ENCODE measurements at places on chromosomes 7 and 10.

DNA sequence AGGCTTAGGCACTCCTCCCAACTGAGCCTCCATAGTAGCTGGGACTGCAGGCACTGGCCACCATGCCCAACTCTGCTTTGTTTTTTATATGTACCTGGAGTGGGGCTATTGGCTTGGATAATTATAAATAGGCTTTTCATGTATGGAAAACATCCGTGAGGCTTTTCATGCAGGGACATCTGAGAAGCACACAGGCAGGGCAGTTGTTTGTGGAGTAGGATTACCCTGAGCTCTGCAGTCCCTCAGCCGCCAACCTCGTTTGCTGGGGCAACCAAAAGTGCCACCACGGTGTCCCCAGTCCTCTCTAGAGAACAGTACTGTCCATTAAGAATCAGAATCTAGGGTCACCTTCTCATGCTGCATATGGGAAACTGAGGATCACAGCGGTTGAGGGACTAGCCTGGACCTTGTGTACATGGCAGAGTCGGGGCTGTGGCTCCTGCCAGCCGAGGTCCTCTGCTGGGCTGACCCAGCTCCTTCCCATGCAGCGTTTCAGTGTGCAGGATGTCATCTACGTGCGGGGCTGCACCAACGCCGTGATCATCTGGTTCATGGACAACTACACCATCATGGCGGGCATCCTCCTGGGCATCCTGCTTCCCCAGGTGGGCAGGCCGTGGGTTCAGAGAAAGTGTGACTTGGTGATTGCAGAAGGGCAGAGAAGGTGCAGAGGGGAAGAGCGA is 54.5 kb downstream of the TSPAN15 start:
- no peak for DNase-seq

DNA sequence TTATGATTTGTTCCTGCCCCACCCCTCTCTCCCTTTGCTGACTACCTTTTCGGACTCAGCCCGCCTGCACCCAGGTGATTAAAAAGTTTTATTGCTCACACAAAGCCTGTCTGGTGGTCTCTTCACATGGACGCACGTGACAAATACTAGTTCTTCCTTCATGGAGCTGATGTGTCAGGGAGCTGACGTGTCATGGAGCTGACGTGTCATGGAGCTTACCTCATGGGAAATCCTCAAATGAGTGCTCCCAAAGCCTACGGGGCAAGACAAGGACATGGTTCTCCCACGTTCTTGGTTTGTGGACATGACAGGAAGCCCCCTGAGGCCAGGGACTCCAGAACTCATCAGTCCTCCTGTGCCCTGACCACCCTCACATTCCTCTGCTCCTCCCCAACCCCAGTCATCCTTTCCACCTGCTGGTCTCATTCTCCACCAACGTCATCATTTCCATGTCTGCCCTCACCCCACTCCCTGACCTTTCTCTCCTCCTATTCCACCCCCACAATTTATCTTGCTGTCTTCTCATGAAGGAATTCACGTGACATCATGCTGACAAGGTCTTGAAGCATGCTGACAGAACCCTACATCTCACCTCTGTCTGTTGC is 261.3 kb downstream of the TCERG1L start:
- DNase-seq = no peak

DNA sequence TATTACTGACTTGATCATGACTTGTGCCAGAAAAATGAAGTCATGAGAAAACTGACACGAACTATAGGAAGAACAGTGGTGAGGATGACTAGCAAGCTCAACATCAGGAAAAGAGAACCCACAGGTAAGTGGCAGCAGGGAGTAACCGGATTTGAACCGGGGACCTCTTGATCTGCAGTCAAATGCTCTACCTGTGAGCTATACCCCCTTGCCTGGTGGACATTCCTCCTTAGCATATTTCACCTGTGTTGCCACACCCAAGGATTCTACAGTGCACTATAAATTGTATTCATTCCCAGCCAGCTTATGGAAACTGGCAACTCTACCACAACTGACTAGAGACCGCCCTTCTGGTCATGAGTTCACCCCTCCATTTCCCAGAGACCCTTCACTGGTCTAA is 97.5 kb upstream of the ZNF746 start:
- no peak for DNase-seq

- DNase-seq = no peak
These were observed 46.3 kb downstream of the PHYHIPL start for GRCh38 chr10:59222788-59223187.

GRCh38 chr10:89217057-89217990 is 10.2 kb upstream of the CH25H start:
- DNase-seq = peak; percentile 51

- no peak for DNase-seq
These were observed 79.1 kb downstream of the SUGCT start for GRCh38 chr7:40213856-40214255.

- no peak for DNase-seq
These were observed 139.3 kb downstream of the GLI3 start for GRCh38 chr7:42097752-42098151.

DNA sequence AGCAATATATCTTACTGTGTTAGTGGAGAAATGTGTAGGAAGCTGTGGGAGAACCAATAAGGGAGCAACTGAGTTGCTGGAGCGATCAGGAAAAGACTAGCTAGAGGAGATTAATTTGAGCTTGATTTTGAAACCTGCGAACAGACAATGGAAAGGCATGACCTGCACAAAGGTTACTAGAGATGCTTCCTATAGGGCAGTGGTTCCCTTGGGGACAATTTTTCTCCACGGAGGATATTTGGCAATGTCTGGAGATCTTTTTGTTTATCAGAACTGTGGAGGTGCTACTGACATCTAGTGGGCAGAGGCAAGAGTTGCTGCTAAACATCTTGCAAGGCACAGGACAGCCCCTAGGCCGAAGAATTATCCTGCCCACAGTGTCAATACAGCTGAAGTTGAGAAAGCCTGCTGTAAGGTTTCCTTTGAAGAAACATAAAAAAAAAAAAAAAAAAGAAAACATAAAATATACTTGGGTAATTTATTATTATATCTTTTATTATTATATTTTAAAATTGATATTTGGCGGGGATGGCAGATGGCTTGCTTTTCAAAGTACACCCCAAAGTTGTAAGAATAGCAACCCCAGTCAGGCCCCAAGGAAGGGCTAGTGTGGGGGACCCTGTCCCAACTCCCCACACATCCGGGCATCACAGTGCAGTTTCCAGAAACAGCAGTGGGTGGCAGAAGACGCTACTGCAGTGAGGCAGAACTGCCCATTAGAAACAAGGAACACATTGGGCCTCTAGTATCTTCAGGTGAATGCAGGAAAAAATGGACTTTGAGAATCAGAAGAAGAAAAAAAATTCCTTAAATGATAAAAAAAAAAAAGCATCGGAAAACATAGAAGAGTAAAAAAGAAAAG is 481.6 kb downstream of the SH2D4B start:
- DNase-seq = no peak

- DNase-seq = no peak
These were observed 222.1 kb downstream of the ARHGAP12 start for GRCh38 chr10:31706464-31707092.

DNA sequence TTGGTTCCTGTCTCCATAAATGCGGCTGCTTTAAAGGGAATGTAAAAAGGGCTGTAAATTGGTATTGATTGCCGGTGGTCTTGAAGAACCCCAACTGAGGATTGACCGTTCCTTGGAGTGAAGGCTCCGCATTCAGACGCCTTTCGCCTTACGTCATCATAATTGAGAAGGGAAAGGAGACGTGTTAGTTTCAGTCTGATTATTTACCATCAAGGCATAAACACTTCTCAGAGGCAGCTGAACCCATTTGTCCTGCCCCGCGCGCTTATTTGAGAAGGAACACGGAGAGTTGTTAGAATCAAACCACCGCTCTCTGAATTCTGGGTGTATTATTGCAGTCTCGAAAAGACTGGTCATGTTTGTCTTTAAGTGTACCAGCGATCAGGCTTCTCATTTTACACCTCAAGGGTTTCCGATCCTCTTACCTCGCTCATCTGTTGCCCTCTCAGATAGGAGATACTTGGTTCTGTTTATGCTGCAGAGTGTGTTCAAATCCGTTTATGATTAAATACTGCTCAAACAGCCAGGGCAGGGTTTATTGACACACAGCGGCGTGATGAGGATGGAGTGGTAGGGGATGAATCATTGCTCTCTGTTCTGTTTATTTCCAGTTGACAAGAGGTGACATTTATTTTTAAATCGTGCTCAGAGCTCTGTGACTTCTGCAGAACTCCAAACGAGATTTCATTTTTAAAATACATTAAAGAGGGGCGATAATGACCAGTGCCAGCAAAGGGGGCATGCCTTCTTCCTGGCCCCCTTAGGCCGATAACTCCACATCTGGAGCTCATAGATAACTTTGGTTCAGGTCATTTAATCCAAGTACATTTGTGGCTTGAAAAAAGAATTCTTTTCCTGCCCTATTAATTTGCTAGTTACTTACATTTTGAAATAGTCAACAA is 30.4 kb downstream of the FOXK1 start:
- no peak for DNase-seq

GRCh38 chr10:71909399-71910083 is 54.7 kb upstream of the CHST3 start:
- DNase-seq = no peak

DNA sequence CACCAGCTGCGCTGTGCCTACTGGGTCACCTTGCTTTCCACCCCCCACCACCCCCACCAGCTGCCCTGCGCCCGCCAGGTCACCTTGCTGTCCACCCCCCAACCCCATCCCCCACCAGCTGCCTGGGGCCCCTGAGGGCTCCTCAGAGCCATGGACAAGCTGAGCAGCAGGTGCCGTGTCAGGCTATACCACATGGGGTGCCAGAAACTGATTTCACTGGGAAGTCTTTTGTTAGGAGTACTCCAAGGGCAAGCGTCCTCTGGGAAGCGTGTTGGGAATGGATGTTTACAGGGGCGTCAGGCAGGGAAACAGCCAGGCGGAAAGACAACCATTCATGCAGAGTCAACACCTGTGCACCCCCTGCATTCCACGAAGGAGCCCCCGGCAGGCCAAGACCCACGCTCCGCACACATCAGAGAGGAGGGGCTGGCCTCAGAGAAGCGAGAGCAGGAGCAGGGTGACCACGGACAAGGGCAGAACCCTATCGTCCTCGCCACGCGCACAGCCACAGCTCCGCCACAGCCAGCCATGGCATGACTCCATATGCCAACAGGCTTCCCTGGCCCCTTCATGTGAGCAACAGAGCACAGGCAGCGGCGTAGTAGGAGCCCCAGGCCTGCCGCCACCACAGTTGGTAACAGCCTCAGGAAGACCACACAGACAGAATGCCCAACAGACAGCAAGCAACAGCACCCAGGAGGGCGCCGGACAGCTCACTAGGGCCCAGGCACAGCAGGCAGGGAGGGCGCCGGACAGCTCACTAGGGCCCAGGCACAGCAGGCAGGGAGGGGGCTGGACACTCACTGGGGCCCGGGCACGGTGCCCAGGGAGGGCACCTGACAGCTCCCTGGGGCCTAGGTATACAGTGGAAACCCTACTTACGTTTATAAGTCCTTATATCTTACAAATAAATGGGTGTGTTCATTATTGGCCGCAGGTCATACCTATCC is 180.8 kb downstream of the MAD1L1 start:
- no peak for DNase-seq

DNA sequence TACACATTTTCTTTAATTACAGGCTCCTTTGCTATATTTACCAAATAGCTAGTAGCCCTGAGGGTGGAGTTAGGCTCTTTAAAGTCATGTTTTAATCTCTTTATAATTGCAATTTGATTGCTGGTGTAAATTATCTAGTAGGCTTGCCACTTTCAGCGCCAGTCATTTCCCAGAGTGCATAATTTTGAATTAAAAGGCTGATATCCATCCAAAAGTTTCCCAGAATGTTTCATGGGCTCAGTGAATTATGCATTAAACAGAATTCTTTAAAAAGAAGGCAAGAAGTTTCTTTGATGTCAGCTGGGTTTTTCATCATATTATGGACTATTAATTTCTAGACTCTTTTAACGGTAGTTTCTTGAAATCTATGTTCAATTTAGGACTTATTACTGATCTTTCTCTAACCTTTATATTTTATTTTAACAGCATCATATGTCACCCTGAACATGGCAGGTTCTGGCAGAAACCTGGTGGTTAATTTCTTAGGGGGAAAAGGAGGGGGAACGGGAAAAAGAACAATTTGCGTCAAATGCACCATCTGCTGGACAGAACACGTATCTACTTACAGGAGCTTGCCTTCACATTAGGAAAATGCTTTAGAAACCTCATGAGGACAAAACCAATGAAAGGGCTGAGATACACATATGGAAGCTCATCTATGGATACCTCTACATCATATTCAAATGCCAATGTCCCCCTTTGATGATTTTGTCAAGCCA is 171.1 kb downstream of the GRM3 start:
- DNase-seq = no peak

DNA sequence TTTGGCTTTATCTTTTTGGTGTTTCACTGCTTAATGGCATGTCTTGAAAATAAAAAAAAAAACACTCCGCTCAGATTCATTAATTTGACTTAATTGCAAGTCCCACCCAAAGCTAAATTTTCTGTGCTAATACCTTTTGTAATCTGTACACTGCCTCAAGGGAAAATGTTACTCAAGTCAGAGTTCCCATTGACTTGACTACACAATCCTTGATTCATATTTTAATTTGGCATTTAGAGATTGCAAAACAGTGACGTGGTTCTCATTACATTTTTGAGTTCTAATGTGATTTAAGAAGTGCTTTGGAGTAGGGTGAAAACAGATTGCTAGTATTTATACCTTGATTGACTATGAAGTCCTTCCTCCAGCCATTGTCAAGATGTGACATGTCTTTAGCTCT is 21.3 kb upstream of the LIPM start:
- DNase-seq = no peak

DNA sequence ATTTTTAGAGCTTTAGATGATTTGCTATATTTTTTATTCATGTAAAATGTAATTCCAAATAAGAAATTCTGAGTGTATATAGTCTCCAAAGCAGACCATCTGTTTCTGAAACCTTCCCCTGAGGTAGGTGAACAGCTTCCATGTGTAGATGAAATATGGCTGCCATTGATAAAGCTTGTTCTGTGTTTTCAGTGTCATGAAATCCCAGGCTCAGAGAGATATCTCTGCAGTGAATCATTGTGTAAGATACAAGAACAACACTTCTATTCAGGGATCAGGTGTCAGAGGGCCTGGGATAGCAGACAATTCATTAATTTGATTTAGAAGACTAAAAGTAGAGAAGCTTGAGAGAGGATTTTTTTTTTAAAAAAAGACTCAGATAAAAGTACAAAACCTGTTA is 29.1 kb downstream of the ACTA2 start:
- no peak for DNase-seq

DNA sequence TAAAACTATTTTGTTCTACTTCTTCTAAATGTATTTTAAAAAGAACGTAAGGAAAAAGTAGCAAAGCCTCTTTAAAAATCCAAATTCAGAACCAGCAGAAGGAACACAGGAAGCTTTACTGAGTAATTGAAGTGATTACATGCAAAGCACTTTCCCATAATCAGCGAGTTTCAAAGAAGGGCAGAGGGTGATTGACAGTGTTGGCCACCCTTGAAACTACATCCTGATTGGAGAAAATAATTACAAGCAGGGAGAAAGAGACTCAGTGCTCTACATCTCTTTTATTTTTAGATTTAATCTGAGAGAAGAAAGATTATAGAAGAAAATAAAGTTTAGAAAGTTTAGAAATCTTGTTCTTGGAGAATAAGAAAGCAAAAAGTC is 20.3 kb upstream of the HGF start:
- DNase-seq = no peak

All from stimulated activated CD4-positive, alpha-beta T cell treated with anti-CD3 and anti-CD28 coated beads, Interleukin-1b, Interleukin-23, amount 100 ng/mL, for 24 hours (primary cell).